ENCODE measurements at places on chromosomes 12 and 14. TPM values are rescaled to one million over a fixed set of nuclear protein-coding genes. Genes with fewer than 3 reads are reported as not detected.
A peak's percentile ranks its signal among the peaks of the same experiment; 100 is the strongest.

GRCh38 chr14:85243321-85243720, 286.6 kb upstream of the FLRT2 start:
- ATAC-seq: no peak

DNA sequence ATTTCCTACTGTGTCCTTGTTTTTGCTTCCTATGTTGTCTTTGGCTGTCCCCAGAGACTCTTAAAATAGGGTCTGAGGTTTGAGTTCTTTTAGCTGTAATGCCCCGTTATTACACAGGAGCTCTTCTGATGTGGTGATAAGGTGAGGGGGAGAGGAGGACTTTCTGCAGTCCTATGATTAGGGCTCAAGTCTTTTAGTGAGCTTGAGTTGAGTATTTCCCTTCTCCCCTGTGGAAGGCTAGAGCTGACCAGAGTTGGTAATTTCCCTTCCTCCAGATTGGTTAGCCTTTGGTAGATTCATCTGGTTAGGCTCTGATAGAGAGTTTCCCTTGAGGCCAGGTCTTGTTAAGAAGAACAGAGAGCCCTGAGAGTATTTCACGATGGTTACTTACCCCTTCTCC, 4.3 kb upstream of the HIF1A start:
- no peak for ATAC-seq

GRCh38 chr12:44875417-44875953, 630 bp downstream of the NELL2 start:
- peak; percentile 23 for ATAC-seq

Gene SDR9C7
- total RNA-seq: not detected

Gene ENDOU
- 1.5 TPM for total RNA-seq

Gene MIP
- total RNA-seq: 3.6 TPM

Gene PTPRB
- total RNA-seq: 0.50 TPM
